T-helper 9 cell (primary cell): ENCODE measurements at places on chromosomes 5 and 9.

DNA sequence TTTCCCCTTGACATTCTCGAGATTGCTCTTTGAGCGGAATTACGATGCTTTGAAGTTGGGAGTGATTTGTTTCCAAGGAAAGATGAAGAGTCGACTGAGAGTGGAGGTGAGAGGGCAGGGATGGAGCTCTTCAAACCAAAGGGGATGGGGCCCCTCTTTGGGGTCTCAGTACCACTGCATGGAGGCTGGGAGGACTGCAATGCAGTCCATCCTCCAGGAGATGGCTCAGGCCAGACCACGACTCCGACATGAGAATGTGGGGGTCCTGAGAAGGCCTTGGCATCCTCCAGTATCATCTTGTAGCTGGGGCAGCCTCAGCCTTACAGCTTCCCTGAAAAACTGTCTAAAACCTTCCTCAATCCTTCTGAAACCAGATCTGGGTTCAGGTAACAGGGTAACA, 51.1 kb upstream of the CDKN2AIPNL start:
- DNase-seq, result no peak

GRCh38 chr5:137462816-137463520, 36.2 kb downstream of the SPOCK1 start:
- no peak for DNase-seq

DNA sequence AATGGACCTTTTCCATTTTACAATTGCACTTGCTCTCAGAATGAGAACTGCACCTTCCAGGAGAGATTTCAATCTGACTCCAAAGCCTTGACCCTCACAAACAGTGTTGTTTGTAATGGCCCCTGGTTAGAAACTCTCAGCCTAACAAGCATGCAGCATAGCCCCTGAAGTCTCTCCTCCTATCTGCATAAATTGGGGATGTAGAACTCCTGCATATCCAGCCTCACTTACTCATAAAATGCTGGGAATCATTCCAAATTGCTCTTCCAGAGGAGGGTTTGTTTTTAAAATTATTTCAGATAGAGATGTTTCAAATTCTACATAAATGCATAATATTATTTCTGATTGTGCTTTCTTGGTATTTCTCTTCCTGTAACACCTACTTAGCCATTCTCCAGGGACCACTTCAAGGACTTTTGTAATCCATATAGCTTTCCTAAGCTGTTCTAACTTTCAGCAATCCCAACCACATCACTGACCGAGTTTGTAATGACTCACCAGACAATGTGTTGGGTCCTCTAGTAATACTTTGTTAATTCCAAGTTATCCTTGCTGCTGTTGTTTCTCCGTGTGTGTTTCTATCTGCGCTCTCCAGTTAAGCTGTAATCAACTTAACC, 143.8 kb upstream of the CCDC152 start:
- no peak for DNase-seq

DNA sequence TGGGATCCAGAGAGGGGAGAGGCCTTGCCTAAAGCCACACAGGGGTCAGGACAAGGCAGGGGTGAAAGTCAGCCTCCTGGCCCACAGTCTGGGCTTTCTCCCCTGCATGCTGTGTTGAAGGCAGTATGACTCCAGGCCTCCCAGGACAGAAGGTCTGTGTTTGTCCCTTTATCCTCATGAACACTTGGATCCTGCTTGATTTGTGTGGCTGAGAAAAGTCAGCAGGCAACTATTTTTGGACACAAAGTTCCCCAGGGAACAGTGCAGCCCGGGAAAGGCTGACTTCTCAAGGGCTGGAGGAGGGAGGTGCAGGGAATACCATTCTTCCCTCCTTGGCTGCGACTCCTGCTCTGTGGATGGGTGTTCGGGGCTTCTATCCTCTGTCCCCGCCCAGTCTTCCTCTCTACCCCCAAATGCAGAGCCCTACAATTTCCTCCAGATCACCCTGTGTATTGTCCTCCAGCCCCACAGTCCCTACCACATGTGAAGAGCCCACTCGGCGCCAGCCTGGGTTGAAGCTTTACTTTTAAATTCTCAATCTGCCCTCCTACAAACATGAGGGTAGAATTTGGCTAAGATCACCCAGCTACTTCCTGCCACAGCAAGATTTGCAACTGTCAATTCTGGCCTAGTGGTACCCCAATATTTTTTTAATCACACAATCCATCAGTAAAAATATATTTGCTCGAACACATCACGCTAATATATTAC, 4.1 kb downstream of the AKNA start:
- DNase-seq, result no peak

DNA sequence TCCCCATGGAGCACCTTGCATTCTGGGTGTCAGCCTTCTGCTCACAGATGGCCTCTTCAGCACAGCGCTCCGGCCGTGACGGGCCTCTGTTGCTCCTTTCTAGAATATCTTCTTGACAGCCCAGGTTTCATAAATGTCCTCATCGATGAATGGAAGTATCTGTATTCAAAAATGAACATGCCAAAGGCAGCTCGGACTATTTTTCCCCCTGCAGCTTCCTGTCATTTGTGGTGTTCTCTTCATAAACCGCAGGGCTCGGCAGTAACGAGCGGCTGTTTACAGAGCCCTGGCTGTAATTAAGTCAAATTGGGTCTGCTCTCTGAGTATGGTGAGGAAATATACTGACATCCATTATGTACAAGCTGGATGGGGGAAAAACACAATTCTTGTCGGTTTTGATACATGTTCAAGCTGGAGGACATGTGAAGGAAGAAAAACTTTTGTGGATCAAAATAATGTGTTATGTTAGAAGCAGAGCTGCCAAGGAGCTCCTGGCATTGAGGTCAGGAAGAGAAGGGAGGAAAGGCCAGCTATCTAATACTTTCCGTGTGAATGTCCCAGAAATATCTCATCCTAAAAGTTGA, 154.1 kb upstream of the CD180 start:
- DNase-seq, result no peak

GRCh38 chr5:57532513-57533497, 50.2 kb upstream of the ACTBL2 start:
- no peak for DNase-seq

GRCh38 chr9:100413839-100414420, 13.0 kb upstream of the MSANTD3 start:
- DNase-seq, result no peak

- no peak for DNase-seq
These were observed 22.2 kb downstream of the AHRR start for GRCh38 chr5:343461-344401.

DNA sequence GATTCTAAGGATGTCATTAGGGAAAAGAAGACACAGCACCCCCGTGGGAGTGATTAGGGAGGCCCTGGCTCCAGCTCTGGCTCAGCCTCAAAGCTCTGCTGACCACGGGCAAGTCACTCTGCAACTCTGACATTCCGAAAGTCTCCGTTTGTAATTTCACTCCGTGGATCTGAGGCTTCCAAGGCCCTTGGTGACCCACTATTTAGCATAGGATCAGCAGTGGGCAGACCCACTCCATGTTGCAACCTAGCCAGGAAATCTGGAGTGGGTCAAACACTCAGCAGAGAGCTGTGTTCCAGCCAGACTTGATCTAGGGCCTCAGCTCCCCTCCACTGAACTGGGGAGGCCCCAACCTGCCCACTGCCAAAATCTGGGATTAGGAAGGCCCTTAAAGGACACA, 11.8 kb downstream of the PHF19 start:
- no peak for DNase-seq

- no peak for DNase-seq
These were observed 77.7 kb downstream of the OLFM1 start for GRCh38 chr9:135165003-135165711.

GRCh38 chr9:120742951-120743416, 28.7 kb upstream of the MEGF9 start:
- DNase-seq, result no peak

DNA sequence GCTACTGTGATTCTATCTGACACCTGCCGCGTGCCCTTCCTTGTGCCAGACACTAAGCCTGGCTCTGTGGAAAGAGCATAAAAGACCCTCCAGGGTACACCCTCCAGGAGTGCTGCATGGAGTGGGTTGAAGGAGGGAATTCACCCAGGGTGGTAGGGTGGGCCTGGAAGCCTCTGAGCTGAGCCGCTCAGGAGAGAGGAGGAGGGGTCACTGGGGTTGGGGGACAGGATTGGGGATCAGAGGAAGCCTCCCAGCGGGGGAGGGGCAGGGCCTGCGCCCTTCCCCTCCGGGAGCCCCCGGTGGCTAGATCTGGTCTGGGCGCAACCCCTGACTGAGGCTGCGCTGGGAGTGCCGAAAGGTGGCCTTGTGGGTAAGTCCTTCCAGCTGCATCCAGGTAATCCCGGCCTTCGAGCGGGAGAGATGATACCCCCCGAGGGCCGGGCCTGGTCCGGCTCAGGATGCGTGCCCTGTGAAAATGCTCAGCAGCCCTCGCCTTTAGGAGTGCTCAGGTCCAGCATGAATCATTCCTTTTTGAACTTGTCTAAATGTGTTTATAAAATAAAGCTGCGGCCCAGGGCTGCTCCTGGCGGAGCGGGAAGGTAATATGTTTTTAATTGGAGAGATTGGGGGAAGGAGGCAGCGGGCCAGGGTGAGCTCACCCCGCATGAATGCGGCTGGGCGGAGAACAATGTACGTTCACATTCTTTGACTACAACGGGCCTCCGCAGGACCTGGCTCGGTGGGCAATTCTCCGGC, 118.1 kb upstream of the SMIM23 start:
- DNase-seq, result no peak

- no peak for DNase-seq
These were observed 87.4 kb upstream of the ICE1 start for GRCh38 chr5:5335107-5335506.

GRCh38 chr9:129138476-129139232, 27.4 kb downstream of the PTPA start:
- no peak for DNase-seq

DNA sequence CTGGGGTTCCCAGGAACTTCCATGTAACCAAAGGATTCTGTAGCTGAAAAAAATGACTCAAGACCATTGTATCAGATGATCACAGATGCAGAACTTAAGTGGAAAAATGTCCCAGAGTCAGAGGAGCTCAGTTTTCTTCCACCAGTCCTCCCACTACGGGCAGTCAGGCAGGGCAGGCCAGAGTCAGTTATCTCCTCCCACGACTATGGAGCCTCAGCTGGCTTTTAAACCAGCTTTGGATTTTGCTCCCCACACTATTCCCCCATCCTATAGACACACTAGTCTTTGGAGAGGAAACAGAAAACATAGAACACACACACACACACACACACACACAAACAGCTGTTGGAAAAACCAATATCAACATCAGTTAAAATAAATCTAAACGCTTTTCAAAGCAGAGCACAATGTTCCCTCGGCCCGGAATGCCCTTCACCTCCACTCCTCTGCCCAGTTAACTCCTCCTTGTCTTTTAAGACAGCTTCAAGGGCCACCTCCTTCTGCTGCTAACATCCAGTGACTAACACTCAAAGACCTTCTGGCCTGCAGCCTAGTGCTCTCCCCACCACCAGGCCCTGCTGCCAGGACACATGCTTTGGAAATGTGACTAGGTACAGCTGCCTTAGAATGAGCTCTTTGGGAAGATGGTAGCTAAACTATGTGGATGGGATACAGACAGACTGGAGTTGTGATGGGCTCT, 56.8 kb downstream of the NIPAL4 start:
- no peak for DNase-seq

GRCh38 chr5:134638760-134639201, 6.2 kb upstream of the SAR1B start:
- no peak for DNase-seq

GRCh38 chr5:59937633-59938032, 44.1 kb upstream of the PDE4D start:
- DNase-seq, result no peak

DNA sequence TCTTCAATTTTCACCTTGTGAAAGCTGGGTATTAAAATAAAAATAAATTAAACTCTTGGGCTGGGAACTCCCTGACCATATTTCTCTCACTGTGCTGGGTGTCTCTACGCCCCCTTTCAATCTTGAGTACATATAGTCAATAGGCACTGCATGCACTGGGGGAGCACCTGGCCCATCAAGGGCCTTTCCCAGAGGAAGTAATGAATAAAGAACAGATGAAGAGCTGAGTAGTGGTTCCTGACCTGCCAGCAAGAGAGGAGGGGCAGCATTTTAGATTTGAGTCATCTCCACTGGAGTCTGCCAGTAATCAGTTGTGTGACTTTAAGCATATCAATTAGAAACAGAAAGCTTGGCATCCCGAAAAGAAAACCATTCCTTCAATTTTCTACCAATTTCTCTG, 6.2 kb downstream of the MAPKAP1 start:
- DNase-seq, result no peak

- no peak for DNase-seq
These were observed 107.2 kb upstream of the ICE1 start for GRCh38 chr5:5315068-5315980.

GRCh38 chr9:116020801-116021200, 132.8 kb upstream of the PAPPA start:
- no peak for DNase-seq

GRCh38 chr9:37747271-37747753, 6.3 kb upstream of the TRMT10B start:
- peak; percentile 29 for DNase-seq

- DNase-seq, result no peak
These were observed 138.4 kb downstream of the KCNIP1 start for GRCh38 chr5:170642066-170642735.
